ENCODE measurements at places on chromosomes 12 and 14.

- DNase-seq = no peak
These were observed 21.9 kb downstream of the RNFT2 start for GRCh38 chr12:116759783-116760621.

GRCh38 chr14:65206448-65207096 lies 104.3 kb upstream of the MAX start:
- no peak for DNase-seq

GRCh38 chr12:107948391-107948945 lies 174.0 kb downstream of the ASCL4 start:
- DNase-seq = no peak

GRCh38 chr12:120139958-120140357 lies 23.4 kb upstream of the RAB35 start:
- no peak for DNase-seq

DNA sequence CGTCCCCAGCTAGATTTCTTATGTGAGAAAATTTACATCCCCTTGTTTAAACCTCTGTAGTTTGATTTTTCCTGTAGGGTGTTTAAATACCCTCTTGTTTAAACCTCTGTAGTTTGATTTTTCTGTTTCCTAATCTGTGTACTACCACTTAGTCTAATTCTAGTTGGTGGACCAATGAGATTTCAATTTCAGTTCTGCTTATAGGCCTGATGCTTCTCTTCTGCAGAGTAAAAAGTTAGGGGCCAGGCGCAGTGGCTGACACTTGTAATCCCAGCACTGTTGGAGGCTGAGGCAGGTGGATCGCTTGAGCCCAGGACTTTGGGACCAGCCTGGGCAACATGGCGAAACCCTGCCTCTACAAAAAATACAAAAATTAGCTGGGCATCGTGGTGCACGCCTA lies 11.5 kb downstream of the UBC start:
- no peak for DNase-seq

- peak; percentile 6 for DNase-seq
These were observed 88.1 kb downstream of the PPP2R5E start for GRCh38 chr14:63454863-63455622.

DNA sequence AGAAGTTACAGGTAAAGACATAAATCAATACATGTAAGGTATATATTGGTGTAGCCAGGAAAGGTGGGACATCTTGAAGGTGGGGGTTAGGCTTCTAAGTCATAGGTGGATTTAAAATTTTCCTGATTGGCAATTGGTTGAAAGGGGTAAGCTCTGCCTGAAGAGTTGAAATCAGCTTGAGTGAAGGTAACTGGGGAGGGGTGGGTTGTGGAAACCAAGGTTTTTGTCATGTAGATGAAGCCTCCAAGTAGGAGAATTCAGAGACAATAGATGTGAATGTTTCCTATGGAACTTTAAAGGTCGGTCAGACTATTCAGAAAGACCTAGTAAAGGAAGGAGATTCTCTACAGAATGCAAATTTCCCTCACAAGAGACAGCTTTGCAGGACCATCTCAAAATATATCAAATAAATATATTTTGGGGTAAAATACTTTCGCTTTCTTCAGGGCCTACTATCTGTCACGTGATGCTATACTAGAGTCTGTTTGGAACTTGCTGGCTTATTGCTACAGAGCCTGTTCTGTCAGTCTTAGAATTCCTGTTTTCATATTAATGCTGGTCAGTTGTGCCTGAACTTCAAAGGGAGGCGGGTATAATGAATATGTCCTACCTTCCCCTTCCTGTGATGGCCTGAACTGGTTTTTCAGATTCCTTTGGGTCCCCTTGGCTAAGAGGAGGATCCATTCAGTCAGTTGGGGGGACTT lies 20.6 kb upstream of the SPATA7 start:
- no peak for DNase-seq

- no peak for DNase-seq
These were observed 239.8 kb downstream of the PRKD1 start for GRCh38 chr14:29687866-29688265.

DNA sequence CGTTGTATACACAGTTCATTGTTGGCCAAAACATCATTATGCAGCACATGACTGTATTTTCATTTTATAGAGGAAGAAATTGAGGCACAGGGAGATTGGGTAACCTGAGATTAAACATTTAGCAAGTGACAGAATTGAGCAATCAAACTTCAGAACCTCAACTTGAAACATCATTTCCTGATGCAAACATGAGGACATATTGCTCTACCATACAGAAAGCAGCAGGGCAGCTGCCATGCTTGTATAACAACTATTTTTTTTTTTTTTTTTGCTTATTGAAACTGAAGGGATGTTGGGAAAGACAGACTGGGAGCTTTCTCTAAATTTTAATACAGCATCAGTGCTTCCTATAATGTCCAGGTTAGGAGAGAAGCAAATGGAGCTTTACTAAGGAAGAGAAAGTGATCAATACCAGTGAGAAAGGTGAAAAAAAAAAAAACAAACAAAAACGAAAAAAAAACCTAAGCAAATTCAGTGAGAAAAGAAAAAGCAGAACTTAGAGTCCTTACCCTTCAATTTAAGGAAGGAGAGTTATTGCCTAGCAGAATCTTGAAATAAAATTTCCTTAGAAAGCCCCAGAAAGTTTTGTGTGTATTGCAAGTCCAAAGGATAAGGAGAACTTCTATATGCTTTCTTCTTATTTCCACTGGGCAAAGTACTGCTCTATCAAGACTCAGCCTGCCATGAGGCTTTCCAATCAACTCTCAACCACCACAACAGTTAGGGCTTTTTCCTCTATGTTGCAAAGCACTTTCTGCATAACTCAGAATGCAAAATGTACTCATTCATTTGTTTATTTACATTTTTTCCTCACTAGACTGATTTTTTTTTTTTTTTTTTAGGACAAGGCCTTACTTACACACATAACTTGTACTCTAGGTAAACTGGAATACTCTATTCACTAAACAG lies 21.6 kb downstream of the BTG1 start:
- no peak for DNase-seq

- DNase-seq = no peak
These were observed 245.3 kb downstream of the ZFP36L1 start for GRCh38 chr14:68547305-68548193.

GRCh38 chr12:105547786-105548185 lies 217.3 kb downstream of the C12orf75 start:
- no peak for DNase-seq

GRCh38 chr12:106566771-106567170 lies 16.0 kb upstream of the RFX4 start:
- no peak for DNase-seq

GRCh38 chr12:4279198-4279690 lies 5.7 kb downstream of the CCND2 start:
- DNase-seq = no peak

DNA sequence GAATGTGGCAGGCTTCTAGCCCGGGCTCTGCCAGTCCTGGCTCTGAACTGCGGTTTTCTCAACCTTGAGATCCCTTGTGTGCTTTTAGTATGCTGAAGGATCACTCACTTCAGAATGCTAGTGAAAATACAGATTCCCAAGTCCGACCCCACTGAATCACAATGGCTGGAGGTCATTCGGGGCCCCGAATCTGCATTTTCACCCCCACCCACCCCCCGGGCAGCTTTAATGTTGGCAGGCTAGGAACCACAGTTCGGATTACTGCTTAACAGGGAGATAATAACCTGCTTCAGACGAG lies 573 bp upstream of the SUSD6 start:
- no peak for DNase-seq

- no peak for DNase-seq
These were observed 134.0 kb downstream of the BCL11B start for GRCh38 chr14:99137913-99138571.

GRCh38 chr14:54609576-54609975 lies 42.6 kb downstream of the SAMD4A start:
- no peak for DNase-seq

DNA sequence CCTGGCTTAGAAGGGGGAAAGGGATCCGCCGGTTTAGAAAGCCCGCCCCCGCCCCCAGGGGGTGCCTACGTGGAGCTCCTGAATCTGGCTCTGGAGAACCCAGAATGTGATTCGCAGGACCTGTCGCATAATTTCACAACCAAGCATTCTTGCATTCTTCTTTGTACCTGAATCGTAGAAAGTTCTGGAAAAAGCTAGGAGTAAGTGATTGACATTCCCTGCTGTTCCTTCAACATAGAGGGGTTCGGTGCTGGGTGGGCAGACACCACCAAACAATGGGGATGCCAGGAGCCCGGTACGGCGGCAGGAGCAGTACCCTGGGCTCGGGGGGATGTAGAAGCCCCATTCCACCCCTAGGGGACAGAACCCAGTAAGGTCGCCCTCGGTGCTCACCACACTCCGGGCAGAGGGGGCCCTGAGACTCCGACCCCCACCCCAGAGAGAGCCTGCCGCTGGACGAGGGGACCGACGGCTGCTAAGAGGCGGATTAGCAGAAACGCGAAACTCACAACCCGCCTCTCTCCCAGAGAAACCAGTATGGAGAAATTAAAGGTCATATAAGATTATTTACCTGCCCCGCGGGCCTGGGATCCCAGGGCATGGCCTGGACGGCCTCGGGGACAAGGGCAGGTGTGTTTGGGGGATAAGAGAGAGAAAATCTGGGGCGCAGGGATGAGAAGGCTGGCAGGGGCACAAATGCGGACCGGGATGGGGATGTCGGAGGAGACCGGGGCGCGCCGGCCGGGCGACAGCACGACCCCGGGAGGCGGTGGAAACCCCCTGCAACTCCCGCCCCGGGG lies 520 bp downstream of the CSRP2 start:
- DNase-seq = no peak

DNA sequence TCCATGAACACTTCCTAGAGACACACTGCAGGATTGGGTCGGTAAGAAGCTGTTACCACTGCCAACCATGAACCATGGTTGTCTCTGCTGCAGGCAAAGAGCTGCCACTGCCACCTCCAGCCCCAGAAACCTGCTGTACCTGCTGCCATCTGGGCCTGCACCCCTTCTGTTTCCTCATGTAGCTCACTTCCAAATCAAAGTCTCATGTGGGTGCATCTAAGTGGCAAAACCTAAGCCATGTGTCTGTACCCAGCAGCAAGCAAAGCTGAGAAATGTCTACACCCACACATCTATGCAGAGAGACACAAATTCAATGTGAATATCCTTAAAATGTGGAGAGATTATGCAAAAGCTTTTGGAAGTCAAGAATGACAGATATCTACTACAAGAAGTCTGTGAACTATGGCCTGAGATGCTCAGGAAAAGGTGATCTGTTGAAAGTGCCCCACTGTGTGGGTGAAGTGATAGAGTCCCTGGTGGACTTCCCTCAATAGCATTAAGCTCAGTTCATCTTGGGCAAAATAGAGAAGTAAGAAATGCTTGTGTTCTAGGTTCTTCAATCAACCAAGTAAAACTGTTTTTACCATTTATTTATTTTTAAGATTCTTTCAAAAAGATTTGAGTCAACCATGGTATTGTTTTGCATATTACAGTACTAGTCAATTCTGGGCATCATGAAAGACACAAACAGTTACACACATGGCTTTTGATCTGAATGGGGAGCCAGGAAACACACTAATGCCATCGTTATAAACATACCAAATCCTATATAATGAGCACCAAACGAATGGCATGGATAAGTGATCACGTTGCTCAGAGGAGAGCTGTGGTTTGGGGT lies 64.4 kb downstream of the FOS start:
- DNase-seq = no peak

GRCh38 chr12:13489246-13489645 lies 292.7 kb downstream of the EMP1 start:
- no peak for DNase-seq

DNA sequence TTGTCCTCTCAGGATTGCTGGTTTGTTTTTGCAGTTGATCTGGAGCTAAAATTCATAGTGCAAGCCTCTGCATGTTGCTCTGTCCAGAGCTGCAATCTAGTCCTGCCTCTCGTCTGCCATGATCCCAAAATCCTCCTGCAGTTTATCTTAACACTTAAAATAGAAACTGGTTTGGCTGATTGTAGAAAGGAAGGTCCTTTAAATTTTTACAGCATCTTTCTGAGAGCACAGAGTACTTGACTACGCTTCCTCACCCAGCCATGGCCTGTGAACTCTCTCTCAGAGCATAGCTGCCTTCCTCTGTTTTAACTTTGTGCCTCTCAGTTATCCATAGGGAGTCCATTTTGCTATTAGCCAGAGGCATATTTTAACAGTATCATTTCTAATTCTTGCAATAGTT lies 877.1 kb downstream of the C12orf50 start:
- DNase-seq = no peak

- peak; percentile 24 for DNase-seq
These were observed 318.4 kb downstream of the RAD51B start for GRCh38 chr14:68137704-68138619.

GRCh38 chr12:50404307-50404706 lies 3.6 kb downstream of the LARP4 start:
- no peak for DNase-seq

- no peak for DNase-seq
These were observed 148.5 kb downstream of the FOXN3 start for GRCh38 chr14:89268514-89268913.

Data from amygdala (tissue), 56 donors.